Activated T-cell treated with anti-CD3 and anti-CD28 coated beads, Interleukin-2, amount 50 U/mL, for 4 hours (primary cell): ENCODE measurements at places on chromosomes 2 and 18. TPM values are rescaled to one million over a fixed set of nuclear protein-coding genes. Genes with fewer than 3 reads are reported as not detected.

GRCh38 chr2:132642415-132642814 is 27.6 kb downstream of the LYPD1 start:
- DNase-seq, result no peak

DNA sequence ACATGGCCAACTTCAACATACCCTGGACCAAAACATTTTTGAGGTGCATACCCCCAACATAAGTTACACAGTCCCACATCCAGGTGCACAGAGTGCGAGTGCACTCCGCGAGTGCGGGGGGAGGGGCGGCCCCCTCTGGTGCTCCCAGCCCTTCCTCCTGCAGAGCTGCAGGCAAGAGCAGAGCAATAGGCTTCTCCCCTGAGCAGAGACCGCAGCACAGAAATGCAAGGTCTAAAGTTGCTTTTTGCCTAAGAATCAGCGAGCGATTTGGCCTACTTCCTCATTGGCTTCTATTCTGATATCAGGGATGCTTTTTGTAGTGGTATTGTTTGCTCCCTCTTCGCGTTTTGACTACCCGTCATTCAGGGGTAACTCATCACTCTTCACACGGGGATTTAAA is 40.6 kb downstream of the BOLA3 start:
- DNase-seq, result no peak

DNA sequence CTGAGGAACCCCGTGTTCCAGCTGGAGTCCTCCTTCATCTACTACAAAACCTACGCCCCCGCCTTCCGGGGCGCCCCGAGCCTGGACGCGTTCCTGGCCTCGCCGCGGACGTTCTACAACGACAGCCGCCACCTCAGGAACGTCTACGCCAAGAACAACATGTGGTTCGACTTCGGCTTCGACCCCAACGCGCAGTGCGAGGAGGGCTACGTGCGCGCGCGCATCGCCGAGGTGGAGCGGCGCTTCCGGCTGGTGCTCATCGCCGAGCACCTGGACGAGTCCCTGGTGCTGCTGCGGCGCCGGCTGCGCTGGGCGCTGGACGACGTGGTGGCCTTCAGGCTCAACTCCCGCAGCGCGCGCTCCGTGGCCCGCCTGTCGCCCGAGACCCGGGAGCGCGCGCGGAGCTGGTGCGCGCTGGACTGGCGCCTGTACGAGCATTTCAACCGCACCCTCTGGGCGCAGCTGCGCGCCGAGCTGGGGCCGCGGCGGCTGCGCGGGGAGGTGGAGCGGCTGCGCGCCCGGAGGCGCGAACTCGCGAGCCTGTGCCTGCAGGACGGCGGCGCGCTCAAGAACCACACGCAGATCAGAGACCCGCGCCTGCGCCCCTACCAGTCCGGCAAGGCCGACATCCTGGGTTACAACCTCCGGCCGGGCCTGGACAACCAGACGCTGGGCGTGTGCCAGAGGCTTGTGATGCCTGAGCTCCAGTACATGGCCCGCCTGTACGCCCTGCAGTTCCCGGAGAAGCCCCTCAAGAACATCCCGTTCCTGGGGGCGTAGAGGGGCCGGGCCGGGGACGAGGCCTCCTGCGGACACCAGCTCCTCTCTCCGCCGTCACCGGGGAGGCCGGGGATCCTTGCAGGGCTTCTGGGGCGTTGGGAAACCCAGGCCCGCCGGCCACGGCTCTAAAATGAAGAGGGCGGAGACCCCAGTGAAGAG is 5.3 kb upstream of the NEU4 start:
- DNase-seq, result no peak

- DNase-seq, result no peak
These were observed 539.4 kb upstream of the CDH2 start for GRCh38 chr18:28716338-28716737.

PPM1G gene
- total RNA-seq, result 186 TPM

GRCh38 chr2:58047961-58048360 is 1.4 kb downstream of the VRK2 start:
- DNase-seq, result no peak

DNA sequence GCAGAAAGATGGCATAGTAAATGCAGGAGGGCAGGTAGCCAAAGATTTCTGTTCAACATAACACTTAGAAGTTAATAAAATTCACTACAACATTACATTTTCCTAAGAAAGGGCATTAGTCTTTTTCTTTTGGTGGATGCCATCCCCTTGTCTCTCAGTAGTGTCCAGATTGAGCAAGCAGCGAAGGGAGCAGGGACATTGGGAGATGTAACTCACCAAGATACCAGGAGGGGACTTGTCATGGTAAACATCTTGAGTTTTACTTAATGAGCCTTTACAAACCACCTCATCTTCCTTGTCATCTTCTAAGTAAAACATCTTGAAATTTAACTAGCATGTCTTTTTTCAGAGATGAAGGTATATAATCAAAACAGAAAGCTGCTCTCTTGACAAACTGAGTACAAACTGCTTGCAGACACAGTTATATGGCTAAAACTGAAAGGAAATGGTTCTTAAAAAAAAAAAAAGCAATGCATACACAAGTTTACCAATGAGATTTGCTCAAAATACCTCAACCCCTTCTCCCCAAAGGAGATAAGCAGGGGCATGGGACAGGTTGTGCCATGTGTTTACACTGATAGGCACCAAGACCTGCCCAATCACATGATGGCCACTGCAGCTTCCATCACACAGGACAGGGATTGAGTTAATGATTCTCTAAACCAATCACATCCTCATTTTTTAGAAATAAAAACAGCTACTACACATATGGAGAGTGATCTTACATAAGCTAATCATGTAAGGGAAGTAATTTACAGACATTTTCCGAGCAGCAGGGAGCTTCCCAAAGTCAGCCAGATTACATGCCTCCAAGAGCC is 30.3 kb downstream of the LPIN2 start:
- DNase-seq, result no peak

KIDINS220 gene
- total RNA-seq, result 29.6 TPM

- no peak for DNase-seq
These were observed 16.9 kb upstream of the RGPD4 start for GRCh38 chr2:107809835-107810234.

DNA sequence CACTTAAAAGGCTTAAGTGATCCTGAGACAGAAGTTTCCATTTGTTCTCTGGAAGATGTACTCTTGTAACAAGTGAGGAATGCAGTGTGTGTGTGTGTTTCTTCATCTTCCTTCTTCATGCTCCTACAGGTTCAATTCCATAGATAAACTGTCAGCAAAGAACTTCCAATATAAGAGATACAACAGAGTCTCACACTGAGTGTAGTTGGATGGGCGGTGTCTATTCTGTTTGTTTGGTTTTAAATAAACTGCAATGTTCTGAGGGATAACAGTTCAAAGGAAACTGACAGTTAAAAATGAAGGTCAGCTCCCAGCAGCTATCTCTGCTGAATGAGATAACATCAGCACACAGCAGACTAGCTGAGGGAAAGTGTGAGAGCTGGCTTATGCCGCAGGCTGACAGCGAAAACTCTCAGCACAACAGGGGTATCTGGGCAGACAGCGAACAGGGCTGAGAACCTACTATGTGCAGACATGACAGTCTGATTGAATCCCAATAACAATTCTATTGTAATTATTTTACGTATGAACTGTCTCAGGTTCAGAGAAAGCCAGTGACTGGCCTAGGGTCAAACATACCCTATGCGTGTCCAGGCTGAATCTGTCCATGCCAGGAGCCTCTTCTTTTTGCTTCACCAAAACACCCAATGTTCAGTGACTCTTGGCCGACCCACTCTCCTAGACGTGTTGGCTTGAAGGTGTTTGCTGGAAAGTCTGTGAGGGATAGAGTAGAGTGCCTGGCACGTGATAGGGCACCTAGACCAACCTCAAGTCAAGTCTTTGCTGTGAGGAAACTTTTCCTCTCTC is 201.9 kb upstream of the TRIB2 start:
- DNase-seq, result peak; percentile 25

DNA sequence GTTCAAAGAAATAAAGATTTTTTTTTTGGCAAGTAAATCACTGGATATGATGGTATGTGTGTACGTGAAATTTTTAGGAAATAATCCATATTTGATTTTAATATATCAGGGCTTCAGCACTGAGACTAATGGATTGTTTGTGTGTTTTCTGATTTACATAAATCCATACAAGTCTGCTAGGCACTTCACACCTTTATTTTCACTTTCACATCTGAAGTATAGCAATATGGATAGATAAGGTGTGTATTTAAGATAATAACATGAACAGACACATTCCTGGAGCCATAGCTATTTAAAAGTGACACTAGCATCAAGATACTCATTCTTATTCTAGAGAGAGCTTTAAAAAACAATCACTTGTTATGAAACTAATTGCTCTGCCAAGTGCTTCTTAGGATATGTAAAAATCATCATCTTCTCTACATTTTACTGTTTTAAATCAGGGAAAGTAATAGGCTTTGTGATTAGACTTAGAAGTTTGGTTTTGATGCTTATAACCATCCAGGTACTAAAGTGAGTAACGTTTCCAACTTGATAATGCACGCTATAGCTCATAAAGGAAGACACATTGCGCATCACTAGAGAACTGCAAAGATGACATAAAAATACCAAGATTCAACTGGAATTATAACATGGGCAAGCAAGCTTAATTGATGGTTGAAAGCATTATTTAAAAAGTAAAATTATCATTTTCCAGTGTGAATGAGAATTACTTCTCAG is 208.9 kb downstream of the ZEB2 start:
- no peak for DNase-seq

DNA sequence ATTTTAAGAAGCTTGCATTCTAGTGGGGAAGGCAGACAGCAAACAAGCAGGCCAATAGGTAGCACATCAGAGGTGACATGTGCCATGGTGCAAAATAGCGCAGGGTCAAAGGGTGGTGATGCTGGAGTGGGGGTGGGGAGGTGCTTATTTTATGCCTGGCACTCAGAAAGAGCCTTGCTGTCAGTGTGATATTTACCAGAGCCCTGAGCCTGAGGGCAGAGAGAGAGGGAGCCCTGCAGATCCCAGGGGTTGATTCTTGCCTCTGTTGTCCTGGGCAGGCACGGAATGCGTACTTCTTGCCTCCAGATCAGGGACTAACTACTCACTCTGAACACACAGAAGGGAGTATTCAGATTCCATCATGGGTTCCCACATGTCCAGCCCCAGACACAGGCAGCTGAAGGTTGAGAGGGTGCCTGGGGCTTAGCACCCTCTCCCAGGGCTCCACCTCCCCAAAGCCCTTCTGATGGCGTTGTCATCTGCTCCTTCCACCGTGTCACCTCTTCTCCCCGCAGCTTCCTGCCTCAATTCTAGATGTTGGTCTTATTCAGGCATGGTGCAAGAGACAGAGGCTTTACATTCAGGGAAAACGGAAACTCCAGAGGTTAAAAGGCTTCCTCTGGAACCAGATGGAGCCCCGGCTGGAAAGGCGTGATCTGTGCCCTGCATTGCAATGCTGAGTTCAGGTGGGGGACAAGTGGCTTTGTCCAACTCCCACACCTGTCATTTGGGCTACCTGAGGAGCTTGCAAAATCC is 252.3 kb downstream of the HAUS1 start:
- DNase-seq, result no peak

PFN4 gene
- not detected for total RNA-seq

MC5R gene
- not detected for total RNA-seq

CRYGD gene
- not detected for total RNA-seq

MEP1B gene
- not detected for total RNA-seq

DNA sequence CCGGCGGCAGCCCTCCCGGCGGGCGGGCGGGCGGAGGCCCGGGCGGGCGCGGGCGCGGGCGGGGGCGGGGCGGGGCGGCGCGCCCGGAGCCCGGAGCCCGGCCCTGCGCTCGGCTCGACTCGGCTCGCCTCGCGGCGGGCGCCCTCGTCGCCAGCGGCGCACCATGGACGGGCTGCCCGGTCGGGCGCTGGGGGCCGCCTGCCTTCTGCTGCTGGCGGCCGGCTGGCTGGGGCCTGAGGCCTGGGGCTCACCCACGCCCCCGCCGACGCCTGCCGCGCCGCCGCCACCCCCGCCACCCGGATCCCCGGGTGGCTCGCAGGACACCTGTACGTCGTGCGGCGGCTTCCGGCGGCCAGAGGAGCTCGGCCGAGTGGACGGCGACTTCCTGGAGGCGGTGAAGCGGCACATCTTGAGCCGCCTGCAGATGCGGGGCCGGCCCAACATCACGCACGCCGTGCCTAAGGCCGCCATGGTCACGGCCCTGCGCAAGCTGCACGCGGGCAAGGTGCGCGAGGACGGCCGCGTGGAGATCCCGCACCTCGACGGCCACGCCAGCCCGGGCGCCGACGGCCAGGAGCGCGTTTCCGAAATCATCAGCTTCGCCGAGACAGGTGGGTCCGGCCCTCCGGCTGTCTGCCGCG is at the start of gene INHBB:
TSS of gene INHBB (plus strand) at position 111 of the 641 bp plus-strand sequence. CDS start at position 164, 53 bp downstream.
- DNase-seq, result no peak

GRCh38 chr2:156300337-156300736 is 32.2 kb downstream of the NR4A2 start:
- DNase-seq, result no peak

DNA sequence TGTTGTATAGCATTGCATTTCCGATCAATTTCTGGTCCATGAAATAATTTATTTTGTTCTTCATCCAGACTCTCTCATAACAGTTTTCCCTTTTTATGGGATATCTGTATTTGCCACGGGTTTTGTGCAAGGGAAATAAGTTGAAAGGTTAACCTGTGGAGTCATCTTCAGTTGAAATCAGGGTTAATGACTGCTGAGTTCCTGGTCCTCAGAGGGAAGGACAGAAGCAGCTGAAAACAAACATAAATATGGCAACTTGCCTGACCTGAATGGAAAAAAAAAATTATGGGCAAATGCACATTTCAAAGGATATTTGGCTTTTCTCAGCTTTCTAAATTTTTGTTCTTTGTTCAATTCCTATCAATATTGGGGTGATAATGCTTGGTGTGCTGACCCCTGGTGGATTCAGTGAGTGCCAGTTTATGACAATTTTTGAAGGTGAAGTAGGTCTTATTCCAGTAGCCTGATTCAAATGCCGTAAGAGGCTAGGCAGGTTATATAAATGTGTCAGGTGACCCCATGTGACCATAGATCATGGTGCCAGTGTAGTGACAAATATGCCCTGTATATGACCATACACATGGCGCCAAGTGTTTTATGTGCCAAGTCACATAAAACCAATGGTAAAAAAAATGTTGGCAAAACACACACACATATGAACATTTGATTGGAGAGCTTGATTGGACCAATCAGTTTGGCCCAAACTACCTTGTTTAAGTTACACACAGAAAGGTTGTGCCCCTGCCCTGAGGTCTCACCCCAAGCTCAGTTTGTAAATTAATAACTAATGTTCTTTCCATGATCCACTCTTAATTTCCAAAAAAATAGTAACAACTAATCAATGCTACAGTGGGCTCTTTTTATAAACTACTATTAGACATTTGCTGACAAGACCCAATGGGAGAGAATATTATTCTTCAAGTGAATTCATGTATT is 47.6 kb upstream of the FAM124B start:
- no peak for DNase-seq

GRCh38 chr2:33246432-33246831 is 230.0 kb upstream of the RASGRP3 start:
- no peak for DNase-seq

SPIRE1 gene
- total RNA-seq, result 2.2 TPM

ZNF804A gene
- not detected for total RNA-seq

TUBA4A gene
- 201 TPM for total RNA-seq
